ENCODE measurements at places on chromosomes 5 and 9.

- peak; percentile 66 for DNase-seq
Measured at GRCh38 chr5:14204785-14205321, 61.7 kb downstream of the TRIO start.

DNA sequence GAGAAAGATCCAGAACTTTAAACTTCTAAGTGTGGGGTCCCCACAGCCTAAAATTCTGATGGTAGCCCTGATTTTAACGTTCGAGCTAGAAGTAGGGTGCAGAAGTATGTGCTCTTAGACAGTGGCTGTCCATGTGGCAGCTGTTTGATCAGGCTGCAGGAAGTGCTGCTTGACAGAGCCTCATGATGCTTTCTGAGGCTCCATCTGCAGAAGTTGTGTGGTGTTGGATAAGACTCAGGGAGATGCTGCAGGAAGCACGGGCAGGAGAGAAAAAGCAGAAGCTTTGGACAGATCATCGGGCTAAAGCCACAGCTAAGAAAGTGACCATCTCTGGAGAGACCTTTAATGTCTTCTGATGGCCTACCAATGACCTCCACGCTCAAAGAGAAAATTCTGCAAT lies 8.1 kb downstream of the MTMR12 start:
- DNase-seq = no peak

- DNase-seq = no peak
Measured at GRCh38 chr5:57383093-57383861, 99.3 kb downstream of the ACTBL2 start.

GRCh38 chr5:168947212-168947868 lies 353.6 kb downstream of the SLIT3 start:
- DNase-seq = peak; percentile 18

DNA sequence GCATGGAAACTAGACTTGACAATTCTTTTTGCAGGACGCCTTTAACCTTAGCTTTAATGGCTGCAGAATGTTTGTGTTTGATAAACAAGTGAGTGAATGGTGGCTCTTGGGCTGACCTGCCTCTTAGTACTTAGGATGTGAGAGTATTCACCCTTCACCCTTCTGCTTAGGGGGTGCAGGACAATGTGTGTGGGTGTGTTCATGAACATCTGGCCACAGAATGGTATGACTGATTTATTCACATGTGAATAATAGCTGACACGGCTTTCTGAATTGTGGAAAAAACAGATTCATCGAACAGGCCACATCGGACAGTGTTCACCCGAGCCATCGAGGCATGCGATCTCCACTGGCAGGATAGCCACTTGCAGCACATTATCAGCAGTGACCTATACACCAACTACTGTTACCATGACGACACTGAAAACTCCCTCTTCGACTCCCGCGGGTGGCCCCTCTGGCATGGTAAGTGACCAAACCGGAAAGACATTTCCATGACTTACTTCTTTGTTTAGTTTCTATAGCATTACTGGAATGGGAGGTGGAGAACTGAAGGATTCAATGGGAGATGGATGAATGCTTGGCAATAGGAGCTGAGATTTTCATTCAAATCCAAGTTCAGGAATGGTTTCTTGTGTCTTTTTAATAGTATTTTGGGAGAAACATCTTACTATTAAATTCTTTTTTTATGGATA lies 193.6 kb downstream of the ZSWIM6 start:
- DNase-seq = no peak

DNA sequence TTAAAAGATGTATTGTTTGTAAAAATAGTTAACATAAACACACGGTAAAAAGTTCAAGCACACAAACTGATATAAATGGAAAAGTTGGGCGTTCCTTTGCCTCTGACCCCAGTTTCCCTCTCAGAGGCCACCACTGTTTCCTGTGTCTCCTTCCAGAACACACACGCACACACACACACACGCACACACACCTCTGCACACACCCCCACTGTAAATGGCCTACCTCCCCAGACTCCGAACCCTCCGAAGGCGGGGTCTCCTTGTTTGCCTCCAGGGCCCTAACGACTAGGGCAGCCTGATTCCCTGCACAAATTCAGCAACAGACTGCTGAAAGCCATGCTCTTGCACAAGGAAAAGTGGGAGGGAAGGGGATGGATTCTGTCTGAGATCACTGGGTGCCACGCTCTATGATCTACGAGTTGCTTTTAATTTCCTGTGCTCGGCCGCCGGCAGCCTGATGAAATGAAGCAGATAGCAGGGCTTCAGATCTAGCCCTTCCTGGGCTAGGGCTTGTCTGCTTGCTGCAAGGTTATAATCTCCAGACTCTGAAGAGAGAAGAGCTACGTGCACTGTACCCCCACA lies 184.0 kb upstream of the IL12B start:
- DNase-seq = no peak

- DNase-seq = no peak
Measured at GRCh38 chr9:114224247-114224610, 68.9 kb downstream of the COL27A1 start.

DNA sequence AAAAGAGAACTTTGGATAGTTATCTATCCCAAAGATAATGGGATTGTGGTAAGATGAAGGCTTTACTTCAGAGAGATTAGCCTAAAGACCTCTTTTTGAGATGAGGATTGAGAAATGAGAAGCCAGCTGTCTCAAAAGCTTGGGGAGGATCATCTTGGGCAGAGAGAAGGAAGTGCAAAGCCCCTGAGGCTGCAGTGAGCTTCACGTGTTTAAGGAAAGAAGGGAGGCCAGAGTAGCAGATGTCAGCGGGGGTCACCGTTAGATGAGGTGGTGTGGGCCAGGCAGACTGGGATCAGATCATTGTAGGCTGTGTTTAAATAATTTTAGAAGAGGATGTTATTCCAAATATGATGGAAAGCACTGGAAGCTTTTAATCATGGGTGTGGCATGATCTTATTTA lies 270.1 kb downstream of the ARHGEF28 start:
- DNase-seq = no peak

GRCh38 chr9:4662989-4663792 lies 1.1 kb downstream of the PLPP6 start:
- DNase-seq = no peak

GRCh38 chr5:671459-672328 lies 21.5 kb downstream of the TPPP start:
- DNase-seq = peak; percentile 65

DNA sequence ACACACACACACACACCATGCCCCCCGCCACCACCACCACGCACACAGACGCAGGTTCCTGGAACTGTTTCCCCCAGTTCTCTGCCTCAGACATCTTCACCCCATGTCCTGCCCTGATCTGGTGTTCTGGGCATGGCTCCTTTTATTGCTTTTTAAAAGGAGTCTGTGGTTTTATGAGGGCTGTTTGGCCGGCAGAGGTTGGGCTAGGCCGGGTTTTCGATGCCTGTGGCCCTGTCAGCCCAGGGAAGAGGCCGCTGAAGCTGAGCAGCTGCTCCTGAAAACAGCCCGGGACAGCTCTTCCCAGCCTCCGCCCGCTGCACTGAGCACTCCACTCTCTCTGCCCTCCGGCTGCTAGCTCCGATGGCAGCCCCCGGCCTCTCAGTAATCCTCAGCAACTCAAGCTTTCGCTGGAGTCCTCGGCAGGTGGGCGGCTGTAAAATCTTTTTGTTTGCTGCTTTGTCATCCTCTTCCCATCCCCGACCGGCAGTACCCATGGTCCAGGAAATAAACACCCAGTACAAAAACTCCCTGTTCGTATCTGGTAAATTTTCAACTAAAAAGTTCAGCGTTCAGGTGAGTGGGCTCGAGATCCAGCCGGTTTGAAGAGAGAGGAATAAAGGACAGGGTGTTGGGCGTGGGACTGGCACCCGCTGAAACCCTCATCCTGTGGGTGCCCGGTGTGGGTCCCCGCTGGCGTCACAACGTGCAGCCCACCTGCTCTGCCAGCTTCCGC lies 103.0 kb upstream of the ERCC6L2 start:
- DNase-seq = no peak

DNA sequence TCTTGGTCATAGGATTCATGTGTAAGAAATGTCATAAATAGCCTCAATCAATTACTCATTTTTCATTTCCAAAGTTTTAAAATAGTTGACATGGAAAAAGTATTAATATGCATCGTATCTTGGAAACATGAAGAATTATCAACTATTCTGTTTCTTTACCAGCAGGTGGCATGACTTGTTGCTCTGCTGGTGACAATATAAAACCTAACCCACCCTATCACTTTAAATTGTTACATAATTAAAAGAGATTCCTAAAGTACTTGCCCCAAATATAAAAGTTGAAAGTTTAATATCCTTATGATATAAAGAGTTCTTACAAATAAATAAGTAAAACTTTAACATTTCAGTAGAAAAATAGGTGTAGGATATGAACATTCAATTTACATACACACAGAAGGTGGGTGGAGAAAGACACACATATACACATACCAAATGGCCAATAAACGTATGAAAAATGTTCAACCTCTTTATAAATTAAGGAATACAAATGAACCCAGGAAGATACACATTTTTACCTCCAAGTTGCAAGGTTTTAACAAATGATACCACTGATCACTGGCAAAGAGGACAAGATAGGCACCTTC lies 30.6 kb downstream of the MAP1B start:
- DNase-seq = no peak

DNA sequence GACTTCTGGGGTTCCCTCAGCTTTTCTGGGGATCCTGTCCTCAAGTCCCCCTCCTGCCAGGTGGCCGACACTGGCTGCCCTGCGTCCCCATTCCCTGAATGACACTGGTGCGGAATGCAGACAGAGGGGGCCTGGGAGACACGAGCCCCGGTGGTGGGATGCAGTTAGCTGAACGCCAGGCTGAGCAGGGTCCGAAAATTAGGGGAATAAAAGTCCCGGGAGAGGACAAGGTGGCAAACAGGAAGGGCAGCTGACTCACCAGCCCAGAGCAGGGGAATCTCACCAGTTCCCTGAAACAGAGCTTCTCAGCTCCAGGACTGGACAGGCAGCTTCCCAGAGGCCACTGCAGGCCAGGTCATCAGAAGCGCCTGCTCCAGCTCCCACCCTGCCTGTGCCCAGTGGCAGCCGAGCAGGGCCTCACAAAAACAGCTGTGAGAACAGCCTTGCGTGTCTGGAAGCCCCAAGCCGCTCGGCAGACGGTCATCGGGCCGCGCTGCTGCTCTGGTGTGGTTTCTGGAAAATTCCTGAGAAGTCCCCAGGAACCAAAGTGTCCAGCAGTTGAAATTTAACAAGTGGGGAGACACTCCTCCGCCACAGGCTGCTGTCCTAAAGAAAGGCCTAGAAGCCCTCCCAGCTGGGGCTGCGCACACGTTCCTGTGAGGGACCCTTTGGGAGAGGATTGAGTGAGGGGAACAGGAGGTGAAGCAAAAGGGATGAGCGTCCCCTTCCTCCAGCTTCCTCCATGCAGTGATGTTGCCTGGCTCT lies 47.6 kb upstream of the EXOC3 start:
- DNase-seq = no peak

DNA sequence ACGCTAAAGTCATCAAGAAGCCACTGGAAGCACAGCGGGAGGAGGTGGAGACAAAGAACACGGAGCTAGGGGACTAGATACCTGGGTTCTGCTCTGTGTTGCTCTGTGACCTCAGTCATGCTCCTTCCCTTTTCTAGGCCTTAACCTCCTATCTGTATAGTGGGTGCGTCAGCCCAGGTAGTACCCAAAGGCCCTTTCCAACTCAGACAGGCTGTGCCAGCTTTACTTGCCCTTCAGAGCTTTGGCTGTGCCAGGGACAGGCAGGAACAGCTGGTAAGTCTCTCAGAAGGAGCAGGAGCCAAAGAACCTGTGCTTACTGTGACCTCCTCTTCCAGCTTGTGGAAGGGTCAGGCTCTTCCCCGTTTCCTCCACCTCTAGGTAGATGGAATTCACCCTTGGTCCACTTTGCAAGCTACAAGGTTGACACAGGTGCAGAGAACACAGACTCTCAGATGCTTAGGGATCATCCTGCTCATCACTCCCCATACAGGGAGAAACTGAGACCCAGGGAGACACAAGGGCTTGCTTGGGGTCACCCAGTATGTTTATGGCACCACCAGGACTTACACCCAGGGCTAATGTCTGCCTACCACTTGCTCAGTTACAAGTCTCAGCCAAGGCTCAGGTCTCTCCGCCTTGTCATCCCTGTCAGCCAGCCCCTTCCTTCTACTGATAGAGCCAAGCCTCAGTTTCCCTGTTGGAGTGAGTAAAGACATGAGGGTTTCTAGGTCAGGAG lies 1.7 kb downstream of the CCDC69 start:
- DNase-seq = no peak

- DNase-seq = no peak
Measured at GRCh38 chr5:73901455-73901854, 275.5 kb downstream of the ARHGEF28 start.

- no peak for DNase-seq
Measured at GRCh38 chr5:40906351-40906751, 2.9 kb upstream of the C7 start.

GRCh38 chr9:128886211-128886891 lies 4.4 kb downstream of the LRRC8A start:
- DNase-seq = no peak

GRCh38 chr5:18487928-18488480 lies 853.7 kb downstream of the TAF11L14 start:
- no peak for DNase-seq

- no peak for DNase-seq
Measured at GRCh38 chr5:156331845-156332244, 4.9 kb downstream of the SGCD start.

GRCh38 chr5:151086905-151087360 lies 6.1 kb upstream of the TNIP1 start:
- no peak for DNase-seq

- peak; percentile 66 for DNase-seq
Measured at GRCh38 chr9:128339761-128340690, at the start of gene SLC27A4. SLC27A4 (plus strand) TSS chr9:128340527; CDS start chr9:128343133, 2,606 bp downstream.

DNA sequence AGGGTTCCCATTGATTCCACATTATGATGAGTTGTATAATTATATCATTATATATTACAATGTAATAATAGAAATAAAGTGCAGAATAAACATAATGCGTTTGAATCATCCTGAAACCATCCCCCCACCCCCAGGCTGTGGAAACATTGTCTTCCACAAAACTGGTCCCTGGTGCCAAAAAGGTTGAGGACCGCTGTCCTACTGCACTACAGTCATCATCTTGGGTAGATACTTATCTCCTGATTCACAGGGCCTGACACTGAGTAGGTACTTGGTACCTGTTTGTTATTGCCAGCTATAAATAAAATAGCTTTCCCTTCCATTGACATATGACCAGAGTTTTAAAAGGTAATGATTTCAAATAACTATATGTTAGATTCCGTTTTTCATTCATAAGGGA lies 25.6 kb downstream of the ANP32B start:
- no peak for DNase-seq
